ENCODE measurements at places on chromosomes 12 and 14.

DNA sequence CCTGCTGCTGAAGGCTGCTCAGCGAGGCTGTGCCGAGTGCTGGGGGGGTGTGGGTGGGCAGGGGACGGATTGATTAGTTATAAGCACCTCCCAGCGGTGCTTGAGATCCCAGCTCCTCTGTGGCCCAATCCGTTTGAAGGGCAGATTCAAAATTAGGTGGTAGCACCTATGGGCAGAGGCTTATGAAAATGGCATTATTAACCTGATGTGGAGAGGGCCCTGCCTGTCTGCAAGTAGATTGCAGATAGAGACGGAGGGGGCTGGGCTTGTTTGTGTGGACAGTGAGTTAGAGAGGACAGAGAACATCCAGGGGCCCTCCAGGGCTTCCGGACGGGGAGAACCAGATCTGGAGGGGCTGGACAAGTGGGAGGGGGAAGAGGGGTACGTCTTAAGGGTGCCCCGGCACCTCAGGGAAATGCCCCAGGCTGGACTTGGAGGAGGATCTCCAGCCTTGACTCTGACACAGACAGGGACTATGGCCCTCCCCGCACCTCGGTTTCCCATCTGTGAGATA is at the start of gene RTL1:
Gene RTL1 (minus strand): TSS at position 51 of the 514 bp plus-strand sequence. CDS start 18,934 bp downstream, outside the sequence.
- no peak for DNase-seq

DNA sequence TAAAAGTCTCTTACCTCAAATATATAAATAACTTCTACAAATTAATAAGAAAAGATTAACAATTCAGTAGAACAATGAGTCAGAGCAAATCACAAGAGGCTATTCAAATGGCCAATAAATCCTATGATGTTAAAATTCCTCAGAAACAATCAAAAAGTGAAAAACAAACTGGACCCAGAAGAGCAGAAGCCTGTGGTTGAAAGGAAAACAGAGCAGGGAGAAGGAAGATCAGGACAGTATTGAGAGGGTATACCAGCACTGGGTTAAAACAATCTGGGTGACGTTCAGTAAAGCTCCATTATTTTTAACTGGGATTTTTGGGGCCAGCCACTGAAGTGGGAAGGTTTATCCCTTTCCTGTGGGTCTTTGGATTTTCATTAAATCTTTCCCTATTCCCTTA is 39.7 kb upstream of the PCED1B start:
- no peak for DNase-seq

GRCh38 chr12:51520576-51521325 is 70.3 kb upstream of the SCN8A start:
- DNase-seq: no peak

GRCh38 chr12:20588042-20588441 is 107.1 kb upstream of the SLCO1C1 start:
- peak; percentile 81 for DNase-seq

DNA sequence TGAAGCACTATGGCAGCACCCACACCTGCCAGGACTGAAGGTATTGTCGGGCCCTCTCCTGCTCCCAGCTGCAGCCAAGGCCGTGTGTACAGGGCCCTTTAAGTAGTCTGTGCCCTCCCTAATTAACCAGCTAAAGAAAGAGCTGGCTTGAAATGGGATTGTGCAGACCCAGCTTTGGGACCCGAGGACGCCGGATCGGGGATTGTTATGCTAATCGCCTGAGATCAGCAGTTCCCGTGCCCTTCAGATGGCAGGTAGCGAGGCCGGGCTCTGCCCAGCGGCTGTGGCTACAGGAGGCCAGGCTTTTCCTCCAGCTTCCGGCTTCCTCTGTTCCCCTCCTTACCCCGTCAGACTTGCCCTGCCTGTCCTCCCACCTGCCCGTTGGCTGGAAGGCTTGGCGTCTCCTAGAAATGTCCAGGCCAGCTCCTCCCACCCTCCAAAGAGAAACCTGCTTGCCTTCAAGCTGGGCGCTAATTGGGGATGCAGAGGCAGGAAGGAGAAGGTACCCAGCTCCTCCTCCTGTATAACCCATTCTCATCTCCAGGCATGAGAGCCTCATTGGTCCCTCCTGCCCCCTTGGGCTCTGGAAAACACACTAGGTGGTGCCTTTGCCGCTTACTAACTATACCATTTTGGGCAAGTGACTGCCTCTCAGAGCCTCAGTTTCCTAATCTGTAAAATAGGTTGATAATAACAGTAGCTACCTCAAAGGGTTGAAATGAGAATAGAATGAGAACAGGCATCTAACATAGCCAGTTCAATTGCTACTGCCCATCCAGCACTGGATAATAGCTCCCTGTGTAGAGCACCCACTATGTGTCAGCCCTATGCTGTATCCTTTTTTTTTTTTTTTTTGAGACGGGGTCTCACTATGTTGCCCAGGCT is 25.8 kb upstream of the MSI1 start:
- DNase-seq: no peak

DNA sequence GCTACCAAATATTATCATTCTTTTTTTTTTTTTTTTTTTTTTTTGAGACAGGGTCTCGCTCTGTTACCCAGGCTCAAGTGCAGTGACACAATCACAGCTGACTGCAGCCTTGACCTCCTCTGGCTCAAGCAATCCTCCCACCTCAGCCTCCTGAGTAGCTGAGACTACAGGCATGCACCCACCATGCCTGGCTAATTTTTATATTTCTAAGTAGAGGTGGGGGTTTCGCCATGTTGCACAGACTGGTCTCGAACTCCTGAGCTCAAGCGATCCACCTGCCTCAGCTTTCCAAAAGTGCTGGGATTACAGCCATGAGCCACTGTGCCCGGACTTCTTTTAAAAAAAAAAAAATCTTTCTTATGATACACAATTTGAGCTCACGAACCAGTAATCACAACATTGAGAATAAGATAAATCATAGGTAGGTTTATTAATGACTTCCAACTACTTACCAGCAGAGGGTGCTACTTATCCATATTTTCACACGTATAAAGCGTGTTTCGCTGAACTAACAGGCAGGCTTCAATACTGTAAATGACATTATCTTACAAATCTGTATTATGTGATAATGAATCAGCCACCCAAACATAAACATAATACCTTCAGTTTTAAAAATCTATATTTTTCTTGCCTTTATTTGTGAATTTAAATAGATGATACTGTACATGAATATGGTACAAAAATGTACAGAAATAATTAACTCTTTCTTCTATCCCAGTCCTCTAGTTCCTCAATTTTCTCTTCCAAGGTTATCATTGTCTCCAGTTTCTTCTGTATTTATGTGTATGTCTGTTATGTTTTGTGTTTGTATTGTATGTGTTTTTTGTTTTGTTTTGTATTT is 42.5 kb upstream of the BCAT1 start:
- peak; percentile 69 for DNase-seq

GRCh38 chr14:54567224-54567638 is 303 bp downstream of the SAMD4A start:
- no peak for DNase-seq

Data from COLO829 (cell line).